ENCODE measurements at places on chromosomes 4 and X.
A peak's percentile ranks its signal among the peaks of the same experiment; 100 is the strongest.

DNA sequence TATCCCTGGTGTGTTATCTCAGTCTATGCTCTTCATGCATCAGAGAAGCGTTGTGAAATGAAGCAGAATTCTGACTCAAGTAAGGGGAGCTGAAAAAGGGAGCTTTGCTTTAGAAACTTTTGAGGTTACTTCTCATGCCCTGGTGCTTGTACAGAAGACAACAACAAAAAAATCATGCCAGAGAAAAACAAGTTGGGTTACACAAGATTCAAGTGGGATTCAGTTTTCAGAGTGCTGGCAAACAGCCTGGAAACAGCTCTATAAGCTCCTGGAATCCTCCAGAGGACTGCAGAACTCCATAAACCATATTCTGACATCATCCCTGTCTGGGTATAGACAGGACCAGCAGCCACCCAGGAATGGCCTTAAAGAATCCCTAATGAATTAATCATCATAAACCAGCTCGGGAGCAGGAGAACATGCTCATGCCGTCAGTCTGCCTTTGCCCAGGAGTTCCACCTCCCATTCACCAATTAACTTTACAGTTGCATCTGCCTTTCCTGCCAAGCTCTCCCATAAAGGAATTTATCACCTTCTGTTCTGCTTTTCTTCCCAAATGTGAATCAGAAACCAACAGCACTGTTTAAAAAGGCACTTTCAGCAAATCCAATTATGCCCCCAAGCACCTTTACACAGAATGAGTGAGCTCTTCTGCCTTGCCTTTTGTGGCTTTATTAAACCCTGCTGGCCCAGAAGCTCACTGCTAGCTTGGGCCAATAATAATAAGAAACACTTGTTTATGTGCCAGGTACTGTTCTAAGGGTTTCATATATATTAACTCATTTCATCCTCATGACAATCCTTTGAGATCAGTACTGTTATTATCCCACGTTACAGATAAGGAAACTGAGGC is 54.5 kb upstream of the FBXW7 start:
- no peak for DNase-seq

DNA sequence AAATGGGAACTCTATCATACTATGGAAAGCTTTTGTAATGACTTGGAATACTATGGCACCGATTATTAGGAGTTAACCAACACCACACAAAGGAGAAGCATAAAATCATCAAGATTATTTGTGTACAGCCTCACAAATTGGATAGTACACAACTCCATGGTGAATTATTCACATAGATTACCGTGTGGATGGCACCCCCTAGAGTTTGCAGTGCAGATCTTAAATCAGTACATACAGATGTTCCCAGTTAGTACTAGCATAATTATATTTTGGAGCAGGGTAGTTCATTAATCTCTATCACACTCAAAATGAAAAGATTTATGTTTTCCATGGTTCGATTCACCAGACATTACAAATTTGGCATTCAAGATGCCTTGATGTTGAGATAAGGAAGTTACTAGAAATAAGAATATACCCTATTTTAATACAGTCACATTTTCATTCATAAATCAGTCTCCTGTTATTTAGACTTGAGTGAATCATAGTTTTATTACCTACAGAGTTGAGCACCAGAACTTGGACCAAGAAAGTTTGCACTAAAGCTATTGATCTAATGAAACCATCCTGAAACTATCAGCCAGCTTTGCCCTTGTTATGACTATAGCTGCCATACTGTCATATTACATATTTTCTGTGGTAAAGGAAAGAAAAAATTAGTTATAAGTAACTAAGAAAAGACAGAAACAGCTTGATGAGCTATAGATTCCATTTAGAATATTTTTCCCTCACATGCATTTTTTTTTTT is 531.8 kb downstream of the GLUD2 start:
- peak; percentile 22 for DNase-seq

GRCh38 chr4:102529977-102530376 is 28.8 kb downstream of the NFKB1 start:
- no peak for DNase-seq

DNA sequence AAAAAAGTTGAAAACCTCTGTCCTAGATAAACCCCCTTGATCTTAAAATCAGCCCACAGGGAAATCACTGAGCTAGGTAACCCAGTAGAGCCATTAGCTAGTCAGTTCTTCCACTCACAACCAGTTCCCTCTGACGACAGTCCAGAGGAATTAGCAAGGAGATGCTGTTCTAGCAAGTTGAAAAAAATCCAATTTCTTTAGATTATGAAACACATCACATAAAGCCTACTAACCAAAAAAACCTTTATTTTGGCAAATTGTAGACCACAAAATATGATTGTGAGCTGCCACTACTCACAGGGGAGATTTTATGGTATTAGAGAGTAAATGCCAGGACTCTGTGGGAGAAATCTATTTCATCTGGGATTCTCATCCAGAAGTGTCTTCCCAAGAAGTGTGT is 22.6 kb downstream of the ADAMTS3 start:
- no peak for DNase-seq

- DNase-seq: no peak
These were observed 14.6 kb upstream of the DCTD start for GRCh38 chr4:182931691-182932345.

DNA sequence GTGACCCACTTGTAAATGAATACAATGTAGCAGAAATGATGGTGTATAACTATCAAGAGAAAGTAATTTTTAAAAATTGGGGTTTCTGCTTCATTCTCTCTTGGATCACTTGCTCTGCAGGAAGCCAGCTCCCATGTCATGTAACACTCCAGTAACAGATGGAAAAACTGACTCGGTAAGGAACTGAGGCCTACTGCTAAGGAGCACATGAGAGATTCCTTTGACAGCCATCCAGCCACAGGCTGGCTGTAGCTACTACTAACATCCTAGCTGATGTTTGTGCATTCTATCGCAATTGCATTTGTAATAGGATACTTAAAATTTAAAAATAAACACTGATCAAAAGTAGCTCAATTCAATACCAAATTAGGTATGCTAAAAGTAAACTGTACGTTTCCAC is 102.3 kb upstream of the MAB21L2 start:
- DNase-seq: no peak

- no peak for DNase-seq
These were observed 2.5 kb downstream of the OCIAD2 start for GRCh38 chr4:48904101-48904500.

DNA sequence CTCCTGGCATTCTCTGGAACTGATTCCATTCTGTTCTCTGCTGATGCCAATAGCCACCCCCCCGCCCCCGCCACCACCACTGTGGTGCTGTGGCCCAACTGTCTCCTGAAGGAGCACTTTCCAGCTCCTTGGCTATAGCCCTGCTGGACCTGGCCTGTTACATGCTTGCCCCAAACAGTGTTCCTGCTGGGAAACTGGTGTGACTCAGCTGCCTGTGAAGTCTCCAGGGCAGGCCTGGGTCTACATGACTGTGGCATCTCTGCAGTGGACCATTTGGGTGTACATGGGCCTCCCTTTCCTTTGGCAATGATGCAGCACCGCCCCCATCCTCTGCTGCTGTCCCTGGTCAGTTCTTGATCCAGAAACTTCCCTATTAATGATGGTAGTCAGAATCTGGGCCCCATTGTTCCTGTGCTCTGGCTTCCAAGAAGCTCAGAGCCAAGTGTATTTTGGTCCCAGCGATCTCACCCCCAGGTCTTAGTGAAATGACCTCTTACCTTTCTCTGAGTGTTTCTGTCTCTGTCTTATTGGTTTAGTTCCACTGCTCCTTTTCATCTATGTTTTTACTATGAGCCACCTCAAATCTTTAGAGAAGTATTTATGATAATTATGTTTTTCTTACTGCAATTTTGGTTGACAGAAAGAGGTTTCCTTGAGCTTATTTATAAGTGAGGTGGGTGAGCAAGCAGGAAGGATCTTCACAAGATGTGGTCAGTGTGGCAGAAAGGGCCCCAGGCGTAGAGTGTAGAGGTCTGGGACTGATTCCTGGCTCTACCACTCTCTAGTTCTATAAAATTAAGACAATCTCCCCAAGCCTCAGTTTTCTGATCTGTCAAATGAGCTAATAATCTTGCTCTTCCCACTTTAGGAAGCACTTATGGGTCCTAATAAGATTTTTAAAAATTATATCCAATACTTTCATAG is 210.7 kb upstream of the EOLA2 start:
- DNase-seq: no peak

DNA sequence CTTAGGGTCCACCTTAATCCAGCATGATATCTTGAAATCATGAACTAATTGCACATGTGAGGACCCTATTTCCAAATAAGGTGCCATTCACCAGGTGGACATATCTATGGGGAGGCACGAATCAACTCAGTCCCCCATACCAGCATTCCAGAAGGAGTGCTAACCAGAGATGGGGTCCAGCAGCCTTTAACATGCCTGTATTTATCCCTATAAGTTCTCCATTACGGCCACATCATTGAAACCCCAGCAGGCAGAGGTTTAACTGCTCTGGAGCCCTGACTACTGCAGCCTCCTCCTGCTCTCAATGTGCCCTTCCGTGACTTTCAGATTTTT is 3.2 kb upstream of the ASMTL start:
- peak; percentile 0 for DNase-seq

DNA sequence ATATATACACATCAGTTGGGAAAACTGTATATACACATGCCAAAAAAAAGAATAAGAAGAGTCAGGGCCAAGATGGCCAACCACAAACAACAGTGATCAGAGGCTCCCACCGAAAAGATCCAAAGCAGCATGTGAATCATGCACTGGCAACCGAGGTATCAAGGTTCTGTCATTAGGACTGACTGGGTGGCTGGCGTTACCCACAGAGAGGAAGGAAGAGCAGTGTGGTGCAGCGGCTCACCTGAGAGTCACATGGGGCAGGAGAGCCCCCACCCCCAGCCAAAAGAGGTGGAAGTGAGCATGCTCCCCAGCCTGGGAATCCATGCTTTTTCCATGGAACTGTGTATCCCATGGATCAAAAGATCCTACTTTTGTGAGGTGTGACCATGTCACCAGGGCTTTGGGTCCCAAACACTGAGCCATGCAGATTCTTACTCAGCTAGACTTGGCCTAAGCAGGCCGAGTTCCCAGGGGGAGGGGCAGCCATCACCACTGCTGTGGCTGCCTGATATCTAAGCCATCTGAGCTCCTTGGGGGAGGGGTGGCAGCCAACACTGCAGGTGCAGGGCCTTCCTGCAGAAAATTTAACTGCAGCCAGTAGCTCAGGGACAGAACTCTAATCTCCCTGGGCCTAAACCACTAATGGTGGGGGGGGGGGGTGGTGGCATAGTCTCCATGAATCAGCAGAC is 52.8 kb downstream of the P2RY10 start:
- DNase-seq: peak; percentile 26

- no peak for DNase-seq
These were observed 3.7 kb upstream of the BCOR start for GRCh38 chrX:40101430-40101802.

DNA sequence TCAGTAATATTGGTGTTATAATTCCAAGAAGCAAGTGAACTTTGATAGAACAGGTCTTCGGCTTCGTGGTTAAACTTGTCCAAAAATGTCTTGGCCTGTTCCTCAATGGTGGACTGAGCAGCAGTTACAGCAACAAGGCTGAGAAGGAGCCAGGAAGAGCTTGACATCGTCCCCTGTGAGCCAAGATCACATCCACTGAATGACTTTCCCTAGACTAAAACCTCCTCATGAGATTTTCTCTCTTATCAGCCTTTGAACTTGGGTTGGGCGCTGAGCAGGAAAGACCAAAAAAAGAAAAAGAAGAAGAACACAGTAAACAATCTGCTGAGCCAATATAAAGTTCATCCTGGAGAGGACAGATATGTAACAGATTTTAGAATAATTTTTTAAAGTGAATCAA is at the start of gene ACE2:
Gene ACE2, minus strand, starts transcription at position 216 of the 400 bp plus-strand sequence. Its CDS starts 49 bp downstream, at position 167.
- no peak for DNase-seq

- no peak for DNase-seq
These were observed 32.3 kb downstream of the GRK4 start for GRCh38 chr4:2995546-2996265.

GRCh38 chr4:173932701-173933100 is 350.8 kb downstream of the FBXO8 start:
- DNase-seq: no peak

GRCh38 chrX:26442340-26442739 is 226.4 kb downstream of the MAGEB5 start:
- no peak for DNase-seq

GRCh38 chr4:174069848-174070330 is 213.6 kb downstream of the FBXO8 start:
- DNase-seq: no peak

GRCh38 chrX:133018229-133018628 is 59.8 kb upstream of the HS6ST2 start:
- DNase-seq: no peak

- DNase-seq: no peak
These were observed 8.5 kb downstream of the FRMD7 start for GRCh38 chrX:132119283-132119682.

- DNase-seq: no peak
These were observed 11.0 kb upstream of the MAP7D3 start for GRCh38 chrX:136262243-136262642.

All from activated CD4-positive, alpha-beta T cell treated with anti-CD3 and anti-CD28 coated beads for 48 hours (primary cell).